ENCODE measurements at places on chromosomes 12 and 14.

DNA sequence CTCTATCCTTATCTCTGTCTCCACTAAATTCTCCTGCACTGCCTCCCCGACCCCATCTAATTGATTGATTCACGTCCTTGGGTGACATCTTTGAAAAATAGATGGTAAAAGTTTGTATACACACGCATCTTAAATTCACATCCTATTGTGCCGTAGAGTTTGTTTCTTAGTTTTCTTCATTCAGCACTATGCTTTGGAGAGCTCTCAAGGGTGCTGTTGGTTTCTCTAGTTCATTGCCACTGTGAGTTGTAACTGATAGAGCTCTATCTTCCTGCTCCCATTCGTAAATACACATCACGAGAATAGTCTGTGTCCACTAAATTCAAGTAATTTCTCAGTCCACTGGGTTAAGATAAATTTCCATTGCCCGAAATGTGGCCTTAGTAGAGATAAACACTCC, 1537.4 kb downstream of the AACS start:
- no peak for DNase-seq

GRCh38 chr12:112557951-112558630, 139.3 kb downstream of the PTPN11 start:
- DNase-seq, result no peak

- no peak for DNase-seq
Measured at GRCh38 chr12:105319691-105320209, 10.7 kb upstream of the C12orf75 start.

- no peak for DNase-seq
Measured at GRCh38 chr14:64800000-64800399, 79.7 kb downstream of the SPTB start.

GRCh38 chr12:75457191-75457590, 23.4 kb upstream of the GLIPR1 start:
- DNase-seq, result no peak

DNA sequence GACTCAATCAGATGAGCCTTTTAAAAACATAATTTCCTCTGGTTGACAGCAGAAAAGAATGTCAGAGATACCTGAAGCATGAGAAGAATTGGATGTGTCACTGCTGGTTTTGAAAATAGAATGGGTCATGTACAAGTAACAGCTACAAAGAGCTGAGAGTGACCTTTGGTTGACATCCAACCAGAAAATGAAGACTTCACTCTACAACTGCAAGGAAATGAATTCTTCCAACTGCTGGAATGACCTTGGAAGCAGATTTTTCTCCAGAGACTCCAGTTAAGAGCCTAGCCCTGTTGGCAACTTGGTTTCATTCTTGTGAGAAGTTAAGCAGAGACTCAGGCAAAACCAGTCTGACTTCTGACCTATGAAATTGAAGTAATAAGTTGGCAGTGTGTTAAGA, 505.9 kb downstream of the SLC16A7 start:
- DNase-seq, result no peak

DNA sequence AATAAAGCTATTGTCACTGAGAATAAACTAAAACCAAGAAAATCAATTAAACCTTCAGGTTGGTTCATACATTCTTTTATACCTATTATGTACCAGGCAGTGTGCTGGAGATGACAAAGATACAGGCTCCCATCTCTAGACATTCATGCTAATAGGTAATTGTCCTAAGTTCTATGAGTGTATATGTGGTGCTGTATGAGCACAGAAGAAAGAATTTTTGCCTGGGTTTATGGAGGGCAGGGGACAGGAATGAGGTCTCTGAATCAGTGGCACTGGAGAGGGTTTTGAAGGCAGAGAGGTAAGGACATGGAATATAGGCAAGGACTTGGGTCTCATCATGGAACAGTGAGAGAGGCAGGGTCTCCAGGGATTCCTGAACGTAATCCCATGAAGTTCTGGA, 38.7 kb downstream of the MAP1LC3B2 start:
- DNase-seq, result no peak

- DNase-seq, result no peak
Measured at GRCh38 chr12:123595729-123596128, 6.2 kb upstream of the DDX55 start.

DNA sequence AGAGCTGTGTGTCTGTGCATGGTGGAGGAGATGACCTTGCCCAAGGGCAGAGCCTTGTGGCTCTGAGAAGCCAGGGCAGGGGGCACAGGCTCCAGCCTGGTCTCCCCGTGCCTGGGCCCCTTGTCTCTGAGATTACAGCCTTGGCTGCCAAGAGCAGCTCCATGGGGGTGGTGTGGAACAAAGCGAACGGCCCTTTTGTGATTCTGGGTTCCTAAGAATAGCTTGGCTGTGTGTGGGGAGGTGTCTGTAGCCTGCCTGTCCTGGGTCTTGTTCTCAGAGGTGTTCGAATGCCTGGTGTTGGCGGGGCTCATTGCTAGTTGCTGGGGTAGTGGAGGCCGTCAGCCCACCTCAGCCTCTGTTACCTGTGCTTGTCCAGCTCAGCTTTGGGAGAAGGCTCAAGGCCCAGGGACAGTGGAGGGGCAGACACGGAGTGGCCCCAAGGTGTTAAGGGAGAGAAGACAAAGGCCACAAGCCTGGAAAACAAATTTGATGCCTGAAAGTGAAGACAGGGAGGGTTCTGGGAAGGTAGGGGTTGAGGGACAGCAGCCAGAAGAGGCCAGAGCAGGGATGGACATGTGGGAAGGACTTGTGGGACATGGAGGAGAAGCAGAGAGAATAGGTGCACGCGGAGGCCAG, 7.4 kb upstream of the MYH7 start:
- DNase-seq, result no peak

- DNase-seq, result peak; percentile 29
Measured at GRCh38 chr12:121579190-121579791, 1.5 kb downstream of the KDM2B start.

DNA sequence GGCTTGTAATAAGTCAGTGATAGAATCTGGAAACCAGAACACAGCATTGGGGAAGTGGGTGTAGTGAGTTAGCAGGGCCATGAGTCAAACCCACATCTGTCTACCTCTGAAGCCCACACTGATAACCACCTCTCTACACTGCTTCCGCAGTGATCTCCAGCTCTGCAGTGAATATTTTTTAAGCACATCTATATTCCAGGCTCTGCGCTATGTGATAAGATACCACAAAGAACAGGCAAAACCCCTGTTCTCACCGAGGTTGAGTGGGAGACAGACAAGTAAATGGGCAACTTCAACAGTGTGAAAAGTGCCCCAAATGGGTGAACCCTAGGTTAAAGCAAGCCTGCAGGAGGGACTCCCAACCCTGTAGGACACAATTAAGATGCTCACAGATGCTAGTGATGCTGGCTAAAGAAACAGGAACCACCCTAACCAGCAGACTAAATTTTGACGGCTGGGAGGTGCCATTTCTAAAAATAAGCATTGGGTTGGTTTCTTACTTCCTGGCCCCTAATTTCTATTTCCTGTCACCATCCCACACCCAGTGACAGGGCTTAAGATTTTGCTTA, 375.0 kb downstream of the DPF3 start:
- DNase-seq, result peak; percentile 8

- no peak for DNase-seq
Measured at GRCh38 chr14:75280831-75281653, 2.4 kb downstream of the FOS start.

DNA sequence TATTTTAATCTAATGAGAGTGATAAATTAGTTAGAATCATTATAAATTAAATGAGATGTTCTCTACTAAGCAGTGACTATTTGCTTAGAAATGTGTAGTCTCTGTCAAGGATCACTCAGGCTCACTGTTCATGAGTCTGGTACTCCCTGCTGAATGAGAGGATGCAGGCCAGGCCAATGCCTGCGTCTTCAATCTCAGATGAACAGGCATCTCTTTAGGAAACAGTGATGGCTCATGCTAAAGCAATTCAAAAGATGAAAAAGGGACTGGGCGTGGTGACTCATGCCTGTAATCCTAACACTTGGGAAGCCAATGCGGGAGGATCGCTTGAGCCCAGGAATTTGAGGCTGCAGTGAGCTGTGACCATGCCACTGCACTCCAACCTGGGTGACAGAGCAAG, 106.8 kb downstream of the ZFC3H1 start:
- no peak for DNase-seq

- no peak for DNase-seq
Measured at GRCh38 chr14:60245380-60246177, 3.4 kb upstream of the PPM1A start.

DNA sequence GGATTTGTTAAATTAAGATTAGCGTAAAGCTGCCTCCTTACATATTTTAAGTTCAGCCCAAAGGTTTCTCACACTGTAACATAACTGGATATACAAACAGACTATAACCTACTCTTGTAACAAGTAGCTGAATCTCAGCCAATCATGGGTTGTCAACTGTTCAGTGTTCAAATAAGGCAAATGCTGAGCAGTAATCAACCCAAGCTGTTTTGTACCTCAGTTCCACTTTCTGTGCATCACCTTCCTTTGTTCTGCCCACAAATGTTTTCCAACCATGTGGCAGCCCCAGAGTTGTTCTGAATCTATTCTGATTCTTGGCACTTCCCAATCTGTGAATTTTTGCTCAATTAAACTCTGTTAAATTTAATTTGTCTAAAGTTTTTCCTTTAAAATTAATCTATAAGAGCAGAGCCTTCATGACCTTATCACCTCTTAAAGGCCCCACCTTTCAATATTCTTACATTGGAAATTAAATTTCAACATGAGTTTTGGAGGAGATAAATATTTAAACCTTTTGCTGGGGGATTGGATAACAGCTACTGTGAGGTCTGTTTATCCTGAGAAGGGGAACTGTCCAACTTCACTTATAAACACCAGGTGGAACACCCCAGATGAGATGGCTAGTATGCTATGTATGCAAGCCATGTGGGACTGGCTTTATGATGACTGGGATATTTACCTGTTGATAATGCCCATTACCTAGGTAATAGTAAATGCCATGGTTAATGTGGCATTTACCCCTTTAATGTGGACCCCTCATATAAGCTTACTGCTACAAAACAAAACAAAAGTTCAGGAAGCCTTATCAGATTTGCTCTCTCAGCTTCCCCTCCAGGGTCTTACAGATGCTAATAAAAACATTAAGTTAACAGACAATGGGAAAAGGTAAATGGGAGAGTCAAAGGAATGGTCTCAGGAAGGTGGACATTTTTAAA, 42.2 kb upstream of the ARID2 start:
- no peak for DNase-seq

- DNase-seq, result no peak
Measured at GRCh38 chr12:2854669-2855453, 2.0 kb downstream of the TEX52 start.

DNA sequence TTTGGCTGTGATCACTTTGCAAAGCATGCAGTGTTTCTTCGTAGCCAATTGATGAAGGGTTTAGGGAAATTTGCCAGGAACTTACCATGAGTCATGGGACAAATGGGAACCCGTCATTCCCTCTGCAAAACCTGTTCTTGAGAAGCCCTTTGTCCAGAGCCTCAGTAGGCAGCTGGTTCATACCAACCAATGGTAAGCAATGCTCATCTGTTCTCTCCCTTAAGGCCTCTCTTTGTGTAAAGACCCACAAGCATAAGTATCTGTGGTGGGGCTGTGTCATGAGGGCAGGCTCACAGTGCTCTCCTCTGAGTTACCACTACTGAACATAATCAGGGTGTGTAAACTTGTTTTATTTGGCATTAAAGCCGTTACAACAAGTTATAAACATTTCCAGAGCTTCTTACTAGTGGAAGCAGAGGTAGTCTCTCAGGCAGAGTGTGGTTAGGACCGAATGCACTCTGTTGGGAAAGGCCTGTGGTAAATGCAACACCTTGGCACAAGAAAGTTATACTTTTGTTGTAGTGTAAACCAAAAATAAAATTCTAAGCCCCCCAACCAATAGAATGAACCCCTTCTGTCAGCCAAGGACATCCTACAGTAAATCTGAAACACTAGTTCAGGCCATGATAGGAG, 119.8 kb downstream of the SINHCAF start:
- DNase-seq, result no peak

DNA sequence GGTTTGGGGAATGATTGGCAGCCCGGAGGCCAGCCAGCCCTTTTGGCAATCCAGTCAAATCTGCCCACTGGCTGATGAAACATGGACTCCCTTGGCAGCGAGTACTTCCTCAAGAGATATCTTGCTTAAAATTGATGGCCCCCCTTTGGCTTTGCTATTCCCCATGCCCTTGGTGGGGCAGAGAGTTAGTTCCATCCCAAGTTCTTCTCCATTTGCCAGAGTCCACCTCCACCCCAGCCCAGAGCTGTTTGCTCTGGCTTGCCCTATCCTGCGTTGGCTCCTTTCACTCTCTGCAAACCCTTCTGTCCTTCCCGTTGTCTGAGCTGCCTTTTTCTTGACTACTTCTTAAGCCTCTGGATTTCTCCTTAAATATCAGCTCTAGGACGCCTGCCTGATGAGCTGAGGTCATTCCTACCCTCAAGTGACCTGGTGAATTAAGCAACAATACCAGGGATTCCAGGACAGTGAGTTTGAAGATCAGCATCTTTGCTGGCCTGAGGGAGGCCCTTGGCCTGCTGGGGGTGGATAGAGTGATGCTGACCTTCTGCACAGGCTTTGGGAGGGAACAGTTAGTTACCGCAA, 212.0 kb downstream of the CACNA1C start:
- no peak for DNase-seq

GRCh38 chr12:34346372-34347034, 324.2 kb downstream of the ALG10 start:
- DNase-seq, result no peak

DNA sequence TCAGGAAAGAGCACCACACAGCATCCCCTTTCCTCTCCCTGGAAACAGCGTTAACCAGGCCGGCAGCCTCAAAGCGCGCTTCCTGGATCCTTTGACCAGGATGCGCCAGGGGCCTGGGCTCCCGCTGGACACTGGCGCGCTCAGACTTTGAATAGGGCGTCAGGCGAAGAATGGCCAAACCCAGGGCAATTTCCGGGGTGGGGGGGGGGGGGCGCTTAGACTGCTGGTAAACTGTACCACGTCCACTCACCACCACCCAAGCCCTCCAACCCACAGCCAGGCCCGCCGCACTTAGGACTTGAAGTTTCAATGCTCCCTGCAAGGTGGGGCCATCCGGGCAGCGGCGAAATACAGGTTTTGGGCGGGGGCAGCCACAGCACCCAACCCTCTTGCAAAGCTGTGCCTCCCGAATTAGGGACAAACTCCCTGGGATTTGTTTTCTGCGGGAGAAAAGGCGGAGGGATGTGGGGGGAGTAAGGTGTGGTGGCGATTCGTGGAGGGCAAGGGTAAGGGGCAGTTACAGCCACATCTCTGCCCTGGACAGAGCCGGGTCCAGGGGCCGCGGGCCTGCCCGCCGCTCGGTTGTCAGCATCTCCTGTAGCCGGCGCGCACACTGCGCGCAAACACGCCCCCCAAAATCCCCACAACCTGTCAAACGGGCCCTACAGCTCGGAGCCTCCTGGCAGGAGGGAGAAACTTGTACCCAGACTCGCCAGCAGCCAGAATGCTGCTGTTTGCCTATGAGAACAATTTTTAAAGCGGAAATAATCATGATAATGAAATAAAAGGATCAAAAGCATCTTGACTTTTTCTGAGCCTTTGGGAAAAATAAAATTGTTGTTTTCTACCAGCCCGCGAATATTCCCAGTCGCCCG, 958 bp downstream of the RTN1 start:
- no peak for DNase-seq

Data from stimulated activated CD4-positive, alpha-beta T cell treated with anti-CD3 and anti-CD28 coated beads, Interleukin-12 subunit alpha, Interleukin-12 subunit beta, amount 100 ng/mL, for 24 hours (primary cell).